ENCODE measurements at places on chromosomes 7 and 10. TPM values are rescaled to one million over a fixed set of nuclear protein-coding genes. Genes with fewer than 3 reads are reported as not detected.

PDZD7 gene
- 0.82 TPM for total RNA-seq

PLCE1 gene
- 5.2 TPM for total RNA-seq

TMEM229A gene
- 51.7 TPM for total RNA-seq

GRCh38 chr7:27551803-27552400 lies 110.8 kb downstream of the HIBADH start:
- H3K27me3 ChIP-seq = no peaks in the 10 kb centered on the region
- no peak for DNase-seq
- no peaks in the 10 kb centered on the region for H3K4me1 ChIP-seq
- H3K27ac ChIP-seq = no peak overlapping the region

DNA sequence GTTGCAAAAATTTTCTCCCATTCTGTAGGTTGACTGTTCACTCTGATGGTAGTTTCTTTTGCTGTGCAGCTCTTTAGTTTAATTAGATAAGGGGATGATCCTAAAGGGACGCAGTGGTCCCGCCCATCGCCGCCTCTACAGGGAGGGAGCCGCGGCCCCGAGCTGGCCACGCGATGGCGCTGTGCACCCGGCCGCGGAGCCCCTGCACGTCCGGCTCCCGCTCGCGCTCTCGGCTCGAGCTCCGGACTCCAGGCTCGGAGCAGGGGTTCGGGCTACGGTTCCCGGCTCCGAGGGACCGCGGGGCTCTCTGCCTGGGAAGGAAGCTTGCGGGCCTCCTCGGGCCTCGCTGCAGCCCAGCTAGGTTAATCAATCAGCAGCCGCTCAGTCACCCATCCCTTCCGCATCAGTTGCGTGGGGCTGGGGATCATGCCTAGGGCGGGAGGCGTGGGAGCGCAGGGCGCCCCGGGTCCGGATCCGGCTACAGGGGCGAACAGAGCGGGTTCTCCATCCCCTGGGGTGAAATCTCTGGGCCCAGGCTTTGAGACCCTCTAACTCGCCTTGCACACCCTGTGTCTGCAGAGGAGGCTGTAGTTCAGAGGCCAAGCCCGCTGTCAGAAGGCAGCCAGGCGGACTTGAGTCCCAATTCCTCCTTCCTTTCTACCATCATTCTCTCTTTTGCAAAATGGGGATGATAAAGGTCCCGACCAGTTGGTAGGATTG lies 97.9 kb downstream of the WDR11 start:
- DNase-seq = no peak
- H3K4me3 ChIP-seq = no peak overlapping the region
- peaks cover 10% of the 10 kb centered on the region for H3K4me1 ChIP-seq
- H3K36me3 ChIP-seq = no peaks in the 10 kb centered on the region

DNA sequence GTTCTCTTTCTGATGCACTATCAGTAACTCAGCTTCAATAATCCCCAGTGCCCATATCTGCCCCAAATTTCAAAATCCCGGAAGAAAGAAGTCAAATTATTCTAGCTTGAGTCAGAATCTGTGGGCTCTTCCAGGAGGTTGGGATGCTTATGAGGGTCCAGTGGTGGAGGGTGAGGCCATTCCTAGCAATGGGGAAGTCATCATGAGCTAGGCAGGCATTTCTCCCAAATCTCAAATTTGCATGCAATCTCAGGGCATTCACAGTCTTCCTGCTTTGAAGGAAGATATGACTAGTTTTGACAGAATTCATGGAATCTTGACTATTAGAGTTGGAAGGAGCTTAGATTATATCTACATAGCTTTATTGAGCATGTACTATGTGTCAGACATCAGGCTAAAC lies 164.3 kb upstream of the AGK start:
- no peak overlapping the region for H3K4me3 ChIP-seq
- DNase-seq = no peak
- H3K27ac ChIP-seq = no peak overlapping the region
- no peaks in the 10 kb centered on the region for H3K27me3 ChIP-seq

DNA sequence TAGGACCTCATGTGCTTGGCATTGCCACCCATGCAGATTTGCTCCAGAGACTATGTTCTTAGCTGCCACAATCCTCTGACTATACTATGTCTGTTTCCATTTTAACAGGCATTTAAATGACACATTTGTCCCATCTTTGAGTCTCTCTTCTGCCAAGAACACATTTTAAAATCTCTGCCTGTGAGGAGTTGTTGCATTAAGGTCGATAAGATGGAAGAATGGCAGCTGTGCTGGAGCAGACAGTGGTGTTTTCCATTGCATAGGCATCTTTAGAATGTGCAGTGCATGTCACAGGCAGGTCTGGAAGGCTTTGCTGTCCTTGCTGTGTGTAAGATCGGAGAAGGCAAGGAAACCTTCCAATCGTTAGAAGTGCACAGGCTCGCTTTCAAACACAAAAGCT lies 70.9 kb upstream of the CELF2 start:
- no peak for DNase-seq
- no peak overlapping the region for H3K4me3 ChIP-seq
- H3K4me1 ChIP-seq = no peaks in the 10 kb centered on the region
- H3K27me3 ChIP-seq = no peaks in the 10 kb centered on the region
- H3K27ac ChIP-seq = no peak overlapping the region

- no peaks in the 10 kb centered on the region for H3K36me3 ChIP-seq
- H3K27me3 ChIP-seq = no peaks in the 10 kb centered on the region
- DNase-seq = no peak
- no peaks in the 10 kb centered on the region for H3K4me1 ChIP-seq
- no peak overlapping the region for H3K4me3 ChIP-seq
Measured at GRCh38 chr10:116184512-116184794, 88.6 kb downstream of the GFRA1 start.

- no peaks in the 10 kb centered on the region for H3K36me3 ChIP-seq
- DNase-seq = no peak
- H3K4me3 ChIP-seq = no peak overlapping the region
- no peaks in the 10 kb centered on the region for H3K27me3 ChIP-seq
- H3K4me1 ChIP-seq = no peaks in the 10 kb centered on the region
Measured at GRCh38 chr7:94679358-94679757, 23.4 kb upstream of the SGCE start.

DNA sequence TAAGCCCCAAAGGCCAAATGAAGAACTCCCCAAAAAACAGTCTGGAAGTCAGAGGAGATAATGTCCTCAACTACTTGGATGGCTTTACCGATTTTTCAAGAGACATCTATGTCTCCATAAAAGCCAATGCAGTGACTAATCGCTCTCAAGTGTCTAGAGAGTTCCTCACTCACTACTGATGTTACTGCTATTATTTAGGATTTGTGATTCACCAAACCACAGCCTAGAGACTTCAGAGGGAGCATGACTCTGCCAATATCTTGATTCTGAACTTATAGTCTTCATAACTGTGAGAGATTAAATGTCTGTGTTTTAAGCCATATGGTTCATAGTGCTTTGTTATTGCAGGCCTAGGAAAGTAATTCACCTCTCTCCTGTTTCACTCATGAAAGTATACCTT lies 160.2 kb downstream of the IPMK start:
- H3K27me3 ChIP-seq = no peaks in the 10 kb centered on the region
- no peaks in the 10 kb centered on the region for H3K4me1 ChIP-seq
- no peak overlapping the region for H3K4me3 ChIP-seq
- H3K36me3 ChIP-seq = no peaks in the 10 kb centered on the region

DNA sequence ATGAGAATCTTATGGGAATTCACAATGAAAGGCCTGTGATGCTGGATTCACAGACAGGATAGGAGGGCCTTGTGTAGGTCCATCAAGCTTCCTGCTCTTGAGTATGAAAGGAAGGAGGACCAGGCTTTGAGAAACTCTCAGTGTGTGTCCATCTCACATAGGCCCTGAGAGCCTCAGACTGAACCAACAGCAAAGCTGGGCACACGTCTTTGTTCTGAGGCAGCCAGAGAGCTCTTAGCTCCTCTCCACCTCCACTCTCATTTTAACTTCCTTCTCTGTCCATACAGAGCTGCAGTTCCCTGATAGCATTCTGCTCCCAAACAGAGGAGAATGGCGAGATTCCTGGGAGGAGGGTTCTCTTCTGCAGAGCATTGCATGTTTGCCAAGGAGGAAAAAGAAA lies 515.6 kb downstream of the CALN1 start:
- H3K4me1 ChIP-seq = no peaks in the 10 kb centered on the region
- H3K4me3 ChIP-seq = no peak overlapping the region
- no peaks in the 10 kb centered on the region for H3K36me3 ChIP-seq
- H3K27ac ChIP-seq = no peak overlapping the region
- no peaks in the 10 kb centered on the region for H3K27me3 ChIP-seq

GRCh38 chr7:30707391-30708357 lies 25.4 kb upstream of the CRHR2 start:
- DNase-seq = no peak
- no peak overlapping the region for H3K27ac ChIP-seq
- H3K36me3 ChIP-seq = no peaks in the 10 kb centered on the region
- no peaks in the 10 kb centered on the region for H3K27me3 ChIP-seq
- no peak overlapping the region for H3K4me3 ChIP-seq
- H3K4me1 ChIP-seq = no peaks in the 10 kb centered on the region

GRCh38 chr7:42753367-42753766 lies 158.5 kb downstream of the C7orf25 start:
- H3K27me3 ChIP-seq = no peaks in the 10 kb centered on the region
- no peak overlapping the region for H3K4me3 ChIP-seq
- no peak for DNase-seq
- H3K4me1 ChIP-seq = no peaks in the 10 kb centered on the region

DNA sequence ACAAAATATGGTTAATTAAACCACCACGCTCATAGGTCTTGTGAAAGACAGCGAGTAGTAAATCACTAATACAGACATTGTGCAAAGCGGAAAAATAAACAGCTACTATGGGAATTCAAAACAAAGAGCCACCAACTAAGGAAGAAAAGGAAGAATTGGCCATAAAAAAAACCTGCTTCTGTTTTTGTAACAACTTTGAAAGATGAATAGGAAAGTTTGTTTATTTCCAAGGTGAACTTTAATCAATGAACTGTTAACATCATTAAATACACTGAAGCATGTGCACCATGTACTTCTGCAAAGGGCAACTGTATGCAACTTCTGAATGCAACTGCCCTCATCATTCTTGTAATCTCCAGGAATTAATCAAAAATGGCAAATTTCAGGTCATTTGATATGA lies 651.1 kb downstream of the PARD3 start:
- H3K4me1 ChIP-seq = no peaks in the 10 kb centered on the region
- H3K27ac ChIP-seq = no peak overlapping the region
- no peak overlapping the region for H3K4me3 ChIP-seq
- no peak for DNase-seq

DNA sequence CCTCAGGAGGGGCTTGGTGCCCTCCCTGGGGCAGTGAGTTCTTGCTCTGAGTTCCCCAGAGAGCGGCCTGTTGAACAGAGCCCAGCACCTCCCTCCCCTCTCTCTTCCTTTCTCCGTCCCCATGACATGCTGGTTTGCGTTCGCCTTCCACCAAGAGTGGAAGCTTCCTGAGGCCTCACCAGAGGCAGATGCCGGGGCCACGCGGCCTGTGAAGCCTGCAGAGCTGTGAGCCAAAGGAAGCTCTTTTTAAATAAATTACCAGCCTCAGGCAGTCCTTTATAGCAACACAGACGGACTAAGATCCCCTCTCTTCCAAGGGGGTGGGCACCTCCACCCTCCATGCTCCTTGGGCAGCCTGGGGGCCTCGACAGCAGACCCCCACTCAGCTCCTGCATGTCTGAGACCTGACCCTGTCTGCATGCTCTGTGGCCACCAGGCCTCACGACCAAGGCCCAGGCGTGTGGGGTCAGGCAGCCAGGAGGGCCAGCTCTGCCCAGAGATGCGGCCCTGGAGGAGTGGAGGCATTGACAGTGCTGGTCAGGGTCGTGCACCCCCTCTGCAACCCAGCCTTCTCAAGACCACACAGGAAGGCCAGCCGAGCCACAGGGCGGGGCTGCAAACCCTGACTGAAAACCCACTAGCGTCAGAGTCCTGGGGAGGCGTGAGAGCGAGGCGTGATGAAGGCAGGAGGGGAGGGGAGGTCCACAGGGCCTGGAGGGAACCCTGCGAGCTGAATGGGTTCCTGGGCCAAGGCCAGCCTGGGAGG lies 54.6 kb upstream of the ADGRA1 start:
- no peak overlapping the region for H3K4me3 ChIP-seq
- no peak overlapping the region for H3K27ac ChIP-seq
- H3K36me3 ChIP-seq = no peaks in the 10 kb centered on the region
- H3K4me1 ChIP-seq = no peaks in the 10 kb centered on the region
- DNase-seq = no peak
